C1 segment of cervical spinal cord (tissue), 14 donors: ENCODE measurements at places on chromosomes 12 and 14.

- DNase-seq: no peak
Measured at GRCh38 chr14:88196116-88196890, 126.8 kb downstream of the KCNK10 start.

DNA sequence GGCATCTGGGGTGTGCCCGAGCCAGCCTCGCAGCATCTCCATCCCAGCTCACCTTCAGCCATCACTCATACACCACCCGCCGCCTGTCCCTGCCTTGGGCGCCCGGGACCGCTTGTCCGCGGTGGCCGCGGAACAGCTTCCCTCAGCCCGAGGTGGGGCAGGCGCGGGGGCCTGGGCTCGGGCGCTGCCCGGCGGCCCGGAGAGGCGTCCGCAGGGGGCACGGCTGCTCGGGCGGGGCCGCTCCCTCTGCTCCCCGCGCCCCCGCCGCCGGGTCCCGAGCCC, 430 bp downstream of the SLC41A2 start:
- DNase-seq: no peak

GRCh38 chr14:38286452-38286851, 30.6 kb upstream of the CLEC14A start:
- DNase-seq: no peak

GRCh38 chr14:65661865-65662264, 249.3 kb downstream of the FUT8 start:
- no peak for DNase-seq

GRCh38 chr12:70080566-70080965, 162.7 kb upstream of the CNOT2 start:
- no peak for DNase-seq

GRCh38 chr14:105205673-105206208, 24.6 kb upstream of the NUDT14 start:
- peak; percentile 17 for DNase-seq

DNA sequence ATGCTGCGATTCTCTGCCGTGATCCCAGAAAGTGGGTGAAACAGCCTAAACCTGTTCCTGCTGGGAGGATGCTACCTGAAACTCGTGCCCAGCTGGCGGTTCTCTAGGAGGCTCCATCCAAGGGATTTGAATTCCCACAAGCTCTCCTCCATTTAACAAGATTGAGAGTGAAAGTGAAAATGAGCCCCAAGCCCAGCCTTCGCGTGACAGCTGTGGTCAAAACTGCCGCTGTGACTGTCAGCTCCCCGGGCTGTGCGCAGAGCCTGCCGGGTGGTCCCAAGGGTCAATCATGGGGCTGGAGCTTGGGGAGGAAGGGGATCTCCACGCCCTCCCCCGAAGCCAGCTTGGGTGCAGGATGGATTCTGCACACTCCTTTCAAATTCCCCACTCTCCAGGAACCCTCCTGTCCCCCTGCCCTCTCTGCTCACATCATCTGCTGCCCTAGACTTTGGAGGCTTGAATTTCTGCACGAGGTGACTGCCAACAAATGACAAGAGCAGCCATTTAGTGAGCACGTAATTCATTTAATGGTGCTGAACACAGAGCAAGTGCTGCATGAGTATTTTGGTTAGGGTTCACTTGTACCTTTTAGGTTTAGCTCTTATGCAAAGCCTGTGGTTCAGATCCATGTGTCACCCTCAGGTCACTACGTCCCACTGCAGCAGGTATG, 5.3 kb downstream of the ASB2 start:
- DNase-seq: no peak

DNA sequence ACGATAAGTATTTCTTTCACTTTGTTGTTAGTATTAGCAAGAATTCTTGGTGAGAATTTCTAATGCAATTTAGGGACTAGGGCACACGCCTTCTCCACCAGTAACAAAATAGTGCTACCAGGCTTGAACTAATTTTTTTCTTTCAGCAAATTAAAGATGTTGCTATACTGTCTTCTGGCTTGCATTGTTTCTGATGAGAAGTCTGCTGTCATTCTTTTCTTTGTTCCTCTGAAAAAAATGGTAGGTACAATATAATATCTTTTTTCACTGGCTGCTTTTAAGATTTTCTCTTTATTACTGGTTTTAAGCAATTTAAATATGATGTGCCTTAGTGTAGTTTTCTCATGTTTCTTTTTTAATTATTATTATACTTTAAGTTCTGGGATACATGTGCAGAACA, 171.2 kb downstream of the PCNX1 start:
- DNase-seq: no peak

DNA sequence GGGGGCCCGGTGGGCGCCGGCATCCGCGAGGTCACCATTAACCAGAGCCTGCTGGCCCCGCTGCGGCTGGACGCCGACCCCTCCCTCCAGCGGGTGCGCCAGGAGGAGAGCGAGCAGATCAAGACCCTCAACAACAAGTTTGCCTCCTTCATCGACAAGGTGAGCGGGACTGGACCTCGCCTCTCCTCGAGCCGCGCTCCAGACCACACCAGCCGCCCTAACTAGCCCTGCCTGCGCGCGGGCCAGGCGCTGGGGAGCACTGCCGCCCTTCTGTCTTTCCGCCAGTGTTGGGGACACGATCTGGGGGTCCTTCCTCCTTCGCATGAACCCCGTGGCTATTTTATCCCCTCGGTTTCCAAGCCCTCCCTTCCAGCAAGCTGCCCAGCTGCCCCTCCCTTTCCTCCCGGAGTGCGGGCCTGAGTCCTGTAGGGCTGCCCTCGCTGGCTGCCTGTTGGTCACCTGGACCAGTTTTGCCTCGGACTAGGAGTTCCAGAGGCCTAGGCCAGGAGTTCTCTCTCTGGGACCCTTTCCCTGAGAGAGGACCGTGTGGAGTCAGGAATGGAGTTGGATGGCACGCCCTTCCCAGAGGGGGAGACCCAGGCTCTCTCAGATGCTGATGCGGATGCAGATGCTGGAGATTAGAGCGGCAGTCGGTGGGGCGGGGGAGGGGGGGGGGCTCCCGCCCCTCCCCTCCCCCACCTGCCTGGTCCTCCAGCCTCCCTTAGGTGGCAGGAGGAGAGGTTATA, 592 bp downstream of the KRT7 start:
- DNase-seq: no peak

GRCh38 chr12:68776976-68777610, 30.9 kb upstream of the MDM2 start:
- no peak for DNase-seq

GRCh38 chr12:114916124-114916523, 232.1 kb upstream of the TBX3 start:
- no peak for DNase-seq

GRCh38 chr12:57866308-57867019, 19.9 kb upstream of the CTDSP2 start:
- DNase-seq: no peak

DNA sequence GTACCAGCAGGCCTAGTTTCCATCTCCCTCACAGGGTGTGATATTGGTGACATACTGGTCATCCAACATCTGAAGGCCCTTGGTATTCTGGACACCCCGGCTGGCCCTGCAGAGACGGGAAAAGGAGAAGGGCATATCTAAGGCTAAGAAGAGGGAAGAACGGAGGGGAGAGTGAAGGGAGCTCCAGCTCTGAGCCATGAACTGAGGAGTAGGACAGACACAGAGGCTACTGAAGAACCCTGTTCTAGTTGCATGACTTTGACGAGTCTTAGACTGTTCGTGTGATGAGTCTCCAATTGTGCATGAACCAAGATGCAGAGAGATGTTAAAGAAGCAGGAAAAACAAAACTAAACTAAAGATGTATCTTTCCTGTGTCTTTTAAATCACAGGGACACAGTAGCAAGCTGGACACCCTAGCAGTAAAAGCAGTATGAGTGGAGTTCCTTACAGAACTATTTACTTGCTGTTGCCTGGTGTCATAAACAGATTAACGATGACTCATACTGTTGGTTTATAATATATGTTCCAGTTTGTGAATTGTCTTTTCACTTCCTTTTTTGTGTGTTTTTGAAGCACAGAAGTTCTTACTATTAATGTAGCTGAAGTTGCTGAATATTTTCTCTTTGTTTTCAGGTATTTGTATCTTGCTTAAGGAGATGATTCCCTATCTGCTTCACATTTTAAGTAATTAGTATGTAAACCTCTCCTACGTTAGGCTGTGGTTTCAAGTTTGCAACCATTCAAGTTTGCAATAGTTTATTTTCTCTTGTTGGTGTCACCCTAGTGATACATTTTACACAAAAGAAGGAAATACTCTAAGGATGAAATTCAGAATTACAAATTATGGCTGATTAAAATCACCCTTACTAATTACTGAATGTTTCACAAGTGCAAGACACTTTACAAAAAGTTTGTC, 15.7 kb downstream of the FAR2 start:
- DNase-seq: no peak

DNA sequence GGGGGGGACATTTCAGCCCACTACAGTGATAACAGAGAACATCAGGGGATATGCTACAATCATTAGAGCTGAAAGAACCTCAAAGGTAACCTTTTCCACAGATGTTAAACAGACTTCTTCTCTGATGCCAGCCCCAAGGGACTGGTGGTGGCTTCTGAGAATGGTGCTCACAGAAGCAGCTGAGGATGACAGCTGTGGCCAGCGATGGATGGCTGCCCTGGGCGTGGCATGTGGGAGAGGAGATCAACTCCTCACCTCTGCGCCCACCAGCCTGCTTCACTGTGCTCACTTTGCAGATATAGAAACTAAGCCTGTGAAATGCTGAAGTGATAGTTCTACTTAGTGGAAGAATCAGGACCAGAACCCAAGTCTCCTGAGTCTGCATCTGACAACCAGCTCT, 33.0 kb downstream of the FOXN3 start:
- no peak for DNase-seq

GRCh38 chr12:132522592-132523380, 32.8 kb downstream of the FBRSL1 start:
- DNase-seq: no peak

GRCh38 chr14:26794731-26795130, 196.9 kb upstream of the NOVA1 start:
- no peak for DNase-seq

DNA sequence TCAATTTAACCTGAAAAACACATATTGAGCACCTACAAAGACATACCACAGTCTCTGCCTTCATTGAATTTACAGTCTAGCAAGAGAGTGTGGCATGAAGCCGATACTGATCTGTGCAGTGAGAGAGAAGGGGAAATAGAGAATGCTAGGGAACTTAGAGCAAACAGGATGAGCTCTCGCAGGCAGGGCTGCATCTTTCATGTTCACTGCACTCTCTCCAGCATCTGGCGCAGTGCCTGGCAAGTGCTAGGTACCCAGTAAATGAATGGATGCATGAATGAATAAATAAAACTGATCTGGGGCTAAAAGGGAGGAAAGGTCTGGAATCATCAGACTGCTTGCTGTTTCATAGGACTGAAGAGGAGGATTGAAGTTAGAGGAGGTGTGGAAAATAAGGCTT, 256.5 kb upstream of the NPAS3 start:
- DNase-seq: peak; percentile 10

DNA sequence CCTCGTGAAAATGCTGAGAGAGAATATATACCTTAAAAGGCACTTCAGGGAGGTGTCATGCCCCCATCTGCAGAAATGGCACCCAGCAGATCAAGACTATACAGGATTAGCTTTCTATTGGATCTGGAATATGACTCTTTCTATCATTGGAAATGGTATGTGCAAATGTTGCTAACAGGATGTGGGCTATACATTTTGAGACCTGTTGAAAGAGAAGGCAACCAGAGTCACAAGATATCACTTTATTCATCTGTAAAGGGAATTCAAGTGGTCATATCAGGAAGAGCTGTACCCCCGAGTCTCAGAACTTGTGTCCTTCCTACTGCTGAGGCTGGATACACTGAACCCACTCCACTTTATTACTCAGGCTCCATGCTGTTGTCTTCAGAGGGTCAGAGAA, 46.1 kb upstream of the FRMD6 start:
- DNase-seq: no peak

- no peak for DNase-seq
Measured at GRCh38 chr14:24032727-24033418, 18.9 kb upstream of the CARMIL3 start.

- no peak for DNase-seq
Measured at GRCh38 chr14:75023108-75023507, 20.4 kb downstream of the EIF2B2 start.

GRCh38 chr14:96062010-96062409, 22.8 kb downstream of the C14orf132 start:
- DNase-seq: no peak

- DNase-seq: no peak
Measured at GRCh38 chr12:27048822-27049752, 26.7 kb downstream of the MED21 start.

- DNase-seq: no peak
Measured at GRCh38 chr14:42090122-42090521, 483.4 kb downstream of the LRFN5 start.

DNA sequence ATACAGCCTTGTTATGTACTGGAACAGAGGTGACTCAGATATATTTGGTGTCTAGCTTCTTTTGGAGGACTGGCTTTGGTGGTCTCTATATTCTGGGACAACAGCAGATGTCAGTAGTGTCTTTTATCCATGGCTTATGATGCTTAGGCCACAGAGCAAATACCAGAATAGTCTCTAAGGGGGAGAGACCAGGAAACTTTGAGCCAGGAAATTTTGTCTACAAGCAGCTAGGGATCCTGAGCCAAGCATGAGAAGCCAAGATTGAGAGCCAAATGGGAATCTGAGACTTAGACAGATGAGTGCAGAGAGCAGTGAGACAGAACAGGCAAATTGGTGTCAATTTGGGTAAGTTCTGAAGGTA, 28.4 kb upstream of the PTPRR start:
- no peak for DNase-seq

DNA sequence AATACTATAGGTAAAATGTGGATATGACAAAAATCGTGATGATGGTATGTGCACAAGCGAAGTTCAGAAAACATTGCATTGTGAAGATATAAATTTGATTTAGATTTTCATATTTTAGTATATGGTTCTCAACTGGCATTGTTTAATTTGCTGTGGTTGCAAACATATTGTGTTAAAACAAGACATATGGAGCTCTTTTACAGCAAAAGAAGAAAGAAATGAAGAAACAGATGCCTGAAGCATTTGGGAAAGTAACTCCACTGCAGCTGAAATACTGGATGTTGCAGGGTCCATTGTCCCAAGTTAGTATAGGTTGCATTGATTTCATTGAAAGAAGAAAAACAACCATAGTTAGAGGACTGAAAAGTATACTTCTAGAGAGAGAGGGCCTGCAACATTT, 185.8 kb upstream of the SSTR1 start:
- DNase-seq: no peak

DNA sequence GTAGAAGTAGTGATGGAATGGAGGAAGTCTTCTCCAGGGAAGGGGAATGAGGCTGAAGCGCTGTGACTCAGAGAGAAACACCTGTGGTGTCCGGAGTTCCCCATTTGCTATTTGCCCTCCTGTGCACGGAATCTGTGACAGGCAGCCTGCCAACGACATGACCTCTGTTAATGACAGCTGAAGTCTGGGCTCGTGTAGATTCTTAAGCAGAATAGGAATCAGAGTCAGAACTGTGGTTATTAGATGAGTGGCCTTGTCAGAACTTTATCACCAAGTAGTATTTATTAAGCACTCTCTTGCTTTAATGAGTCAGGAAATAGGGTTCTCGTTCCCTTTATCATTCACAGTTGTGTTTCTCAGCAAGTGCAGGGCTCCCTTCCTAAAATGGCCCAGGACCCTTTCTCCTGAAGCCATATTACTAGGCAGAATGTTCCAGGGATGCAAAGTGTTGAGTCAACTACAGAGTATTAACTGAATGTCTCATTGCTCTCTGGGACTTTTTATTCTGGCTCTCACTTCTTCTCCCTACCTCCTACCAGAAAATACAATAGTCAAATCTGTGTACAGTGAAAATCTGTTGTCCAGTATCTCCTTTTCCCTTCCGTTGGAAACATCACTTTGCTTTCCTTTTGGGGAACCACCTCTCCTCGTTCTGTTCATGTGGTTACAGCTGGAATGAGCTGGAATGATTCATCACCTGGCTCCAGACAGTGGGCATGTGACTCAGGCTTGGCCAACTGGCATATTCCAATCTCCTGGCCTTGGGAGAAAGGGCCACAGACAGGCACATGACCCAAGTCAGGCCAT, 77.8 kb upstream of the MAX start:
- DNase-seq: no peak
